ENCODE measurements at places on chromosomes 4 and X.

GRCh38 chr4:139872274-139872673 lies 206.7 kb downstream of the MGST2 start:
- DNase-seq = no peak

DNA sequence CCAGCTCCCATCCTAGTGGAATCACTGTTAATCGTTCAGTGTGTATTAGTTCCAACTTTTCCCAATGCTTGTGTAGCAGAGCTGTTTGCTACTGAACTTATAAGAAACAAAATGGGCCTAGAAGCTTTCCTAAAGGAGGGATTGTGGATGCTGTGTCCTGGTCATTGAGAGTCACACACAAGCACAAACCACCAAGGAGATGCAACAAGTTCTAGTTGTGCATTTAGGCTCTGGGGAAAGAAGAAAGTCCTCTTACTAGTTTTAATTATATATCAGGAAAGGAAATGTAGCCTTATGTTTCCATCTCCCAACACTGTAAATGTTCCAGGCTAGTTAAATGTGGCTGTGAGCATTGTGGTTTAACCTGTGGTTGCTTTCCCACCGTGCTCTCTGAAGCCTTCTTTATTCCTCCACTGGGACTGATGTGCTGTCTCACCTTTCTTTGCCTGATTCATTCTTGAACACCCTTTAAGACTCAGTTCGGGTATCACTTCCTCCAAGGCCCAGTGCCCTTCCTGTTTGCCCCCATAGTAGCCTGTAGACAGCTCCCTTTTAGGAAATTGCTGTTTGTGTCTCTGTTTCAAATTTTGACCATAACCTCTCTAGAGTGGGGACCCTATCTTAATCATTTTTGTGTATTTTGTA lies 34.3 kb downstream of the ATP10D start:
- DNase-seq = no peak

DNA sequence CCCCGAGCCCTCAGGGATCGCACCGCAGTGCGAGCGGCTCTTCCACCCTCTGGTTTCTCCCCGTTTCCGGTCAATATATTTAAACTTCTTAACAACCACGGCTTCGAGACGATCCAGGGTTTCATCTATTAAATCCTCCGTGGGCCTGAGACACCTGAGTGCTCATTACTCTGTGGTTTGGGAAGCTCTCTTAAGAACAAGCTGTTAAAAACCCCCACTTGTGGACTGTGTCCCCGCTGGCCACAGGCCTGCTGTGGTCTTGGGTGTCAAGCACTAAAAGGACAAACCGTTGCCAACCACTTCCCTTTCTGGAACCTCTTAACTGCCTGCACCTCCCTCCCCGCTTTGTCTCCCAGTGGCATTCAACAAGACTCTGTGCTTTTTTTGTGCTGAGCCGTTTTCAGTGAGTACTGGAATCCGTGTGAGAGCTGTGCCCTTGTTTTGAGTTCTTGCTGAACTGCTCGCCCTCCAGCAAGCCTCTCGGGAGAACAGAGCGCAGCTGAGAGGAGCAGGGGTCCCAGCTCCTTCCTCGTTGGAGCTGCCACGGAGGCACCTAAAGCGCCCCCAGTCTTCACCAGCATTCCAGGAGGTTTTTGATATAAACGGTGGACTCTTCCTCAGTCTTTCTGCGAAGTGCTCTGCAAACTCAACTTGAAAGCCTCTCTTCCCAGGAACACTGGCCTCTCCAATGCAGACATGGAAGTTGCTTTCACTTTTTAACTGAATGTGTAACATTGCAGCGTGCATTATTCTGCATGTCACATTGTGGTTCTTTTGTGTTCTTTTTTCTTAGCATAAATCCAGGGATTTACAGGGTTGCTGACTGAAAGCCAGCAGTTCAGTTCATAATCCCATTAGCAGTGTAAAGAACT lies 691 bp upstream of the IGFBP7 start:
- DNase-seq = no peak

GRCh38 chr4:56372774-56373173 lies 14.5 kb downstream of the AASDH start:
- DNase-seq = no peak

- DNase-seq = no peak
Measured at GRCh38 chr4:97531351-97531750, 611.9 kb downstream of the STPG2 start.

- DNase-seq = peak; percentile 37
Measured at GRCh38 chr4:15805583-15806517, 27.7 kb downstream of the CD38 start.

GRCh38 chr4:110787109-110787508 lies 164.2 kb upstream of the PITX2 start:
- no peak for DNase-seq

DNA sequence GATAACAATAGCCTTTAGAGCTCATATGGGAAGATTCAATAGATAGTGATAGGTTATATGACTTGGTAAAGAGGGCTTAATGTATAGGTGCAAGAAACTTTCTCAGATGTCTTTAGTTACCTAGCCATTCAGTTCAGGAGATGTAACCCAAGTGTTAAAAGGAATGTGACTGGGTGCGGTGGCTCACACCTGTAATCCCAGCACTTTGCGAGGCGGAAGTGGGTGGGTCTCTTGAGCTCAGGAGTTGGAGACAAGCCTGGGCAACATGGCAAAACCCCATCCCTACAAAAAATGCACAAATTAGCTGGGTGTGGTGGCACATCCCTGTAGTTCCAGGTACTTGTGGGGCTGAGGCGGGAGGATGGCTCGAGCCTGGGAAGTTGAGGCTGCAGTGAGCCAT lies 7.9 kb downstream of the TET2 start:
- DNase-seq = no peak

DNA sequence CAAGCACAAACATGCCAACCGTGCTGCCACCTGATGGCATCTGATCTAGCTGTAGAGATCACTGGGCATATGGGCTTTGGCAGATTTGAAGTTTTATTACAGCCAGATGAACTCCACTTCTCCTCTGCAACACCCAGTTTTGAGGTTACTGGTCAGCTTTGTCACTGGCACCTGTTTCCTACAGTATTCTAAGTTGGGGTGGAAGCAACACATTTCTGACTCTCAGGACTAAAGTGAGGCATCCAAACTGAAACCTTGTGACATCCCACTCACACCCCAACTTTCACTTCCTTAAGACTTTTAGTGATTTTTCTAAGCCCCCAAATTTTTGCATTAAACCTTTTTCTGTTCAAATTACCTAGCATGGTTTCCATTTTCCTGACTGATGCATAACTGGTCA lies 115.1 kb upstream of the PCDH18 start:
- DNase-seq = no peak

DNA sequence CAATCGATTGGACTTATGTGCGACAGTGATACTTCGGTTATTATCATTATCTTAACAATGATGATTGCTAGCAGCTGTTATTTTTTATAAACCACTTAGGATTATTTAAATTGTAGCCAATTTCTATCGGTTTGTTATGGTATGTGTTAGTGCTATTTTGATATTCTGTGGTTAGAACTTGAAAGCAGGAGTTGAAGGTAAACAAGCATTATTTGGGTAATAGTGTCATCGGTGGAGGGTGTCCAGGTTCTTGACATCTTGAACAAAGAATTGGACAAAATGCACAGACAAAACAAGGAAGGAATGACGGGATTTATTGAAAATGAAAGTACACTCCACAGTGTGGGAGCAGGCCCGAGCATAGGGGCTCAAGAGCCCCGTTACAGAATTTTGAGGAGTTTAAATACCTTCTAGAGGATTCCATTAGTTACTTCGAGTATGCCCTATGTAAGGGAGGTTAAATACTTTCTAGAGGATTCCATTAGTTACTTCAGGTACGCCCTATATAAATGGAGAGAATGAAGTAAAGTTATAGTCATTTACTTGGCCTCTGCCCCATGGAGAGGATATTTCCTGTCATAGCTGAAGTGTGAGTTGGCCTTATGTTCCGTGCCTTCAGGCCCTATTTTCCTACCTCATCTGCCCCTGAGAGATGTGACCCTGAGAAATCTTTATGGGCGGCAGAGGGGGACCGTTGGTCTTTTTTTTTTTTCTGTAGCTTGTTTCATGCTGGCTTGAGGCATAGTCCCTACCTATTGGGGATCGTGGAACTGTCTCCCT lies 13.1 kb downstream of the MOB1B start:
- no peak for DNase-seq

DNA sequence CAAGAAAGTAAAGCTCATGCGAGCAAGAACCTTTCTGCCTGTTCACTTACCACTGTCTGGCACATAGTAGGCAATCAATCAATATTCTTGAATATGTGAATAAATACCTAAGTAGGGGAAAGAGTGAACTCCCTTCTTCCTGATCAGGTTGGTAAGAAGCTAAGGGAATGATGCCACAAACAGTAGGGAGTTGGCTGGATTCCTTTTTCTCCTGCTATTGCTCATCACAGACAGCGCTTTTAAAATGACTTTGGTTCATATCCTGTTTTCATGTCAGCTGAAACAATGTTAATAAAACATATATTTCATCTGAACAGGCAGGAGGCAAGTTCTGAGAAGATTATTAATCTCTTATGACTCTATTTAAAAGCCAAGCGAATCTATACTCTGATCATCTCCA lies 99.2 kb downstream of the NSUN7 start:
- no peak for DNase-seq

- no peak for DNase-seq
Measured at GRCh38 chrX:9845578-9845952, 59.3 kb downstream of the SHROOM2 start.

DNA sequence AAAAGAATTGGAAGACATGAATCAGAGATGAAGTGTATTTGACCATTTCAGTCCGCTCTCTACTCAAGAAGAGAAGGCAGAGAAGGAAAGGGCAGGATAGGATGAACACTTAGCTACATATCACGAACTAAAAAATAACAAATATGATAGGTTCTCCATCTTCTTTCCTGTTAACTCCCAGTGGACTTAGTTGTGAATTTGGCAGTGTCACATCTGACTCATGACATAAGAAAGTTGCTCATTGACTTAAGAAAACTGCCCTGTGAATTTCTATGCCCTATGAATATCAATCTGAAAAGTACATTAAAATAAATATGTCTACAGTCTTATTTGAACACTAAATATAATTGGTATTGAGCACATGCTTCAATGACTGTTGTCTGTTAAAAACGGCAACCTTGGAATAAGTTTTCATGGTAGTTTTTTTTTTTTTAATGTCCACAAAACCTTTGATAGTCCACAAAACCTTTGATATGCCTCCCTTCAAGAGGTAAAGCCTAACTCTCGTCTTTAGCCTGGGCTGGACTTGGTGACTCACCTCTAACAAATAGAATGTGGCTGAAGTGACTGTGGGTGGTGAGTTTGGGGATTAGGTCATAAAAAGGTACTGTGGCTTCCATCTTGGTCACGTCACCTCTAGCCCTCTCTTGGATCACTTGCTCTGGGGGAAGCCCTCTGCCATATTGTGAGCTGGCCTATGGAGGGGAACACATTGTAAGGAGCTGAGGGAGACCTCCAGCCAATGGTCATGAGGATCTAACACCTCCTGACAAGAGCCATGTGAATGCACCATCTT lies 184.7 kb upstream of the S100G start:
- no peak for DNase-seq

DNA sequence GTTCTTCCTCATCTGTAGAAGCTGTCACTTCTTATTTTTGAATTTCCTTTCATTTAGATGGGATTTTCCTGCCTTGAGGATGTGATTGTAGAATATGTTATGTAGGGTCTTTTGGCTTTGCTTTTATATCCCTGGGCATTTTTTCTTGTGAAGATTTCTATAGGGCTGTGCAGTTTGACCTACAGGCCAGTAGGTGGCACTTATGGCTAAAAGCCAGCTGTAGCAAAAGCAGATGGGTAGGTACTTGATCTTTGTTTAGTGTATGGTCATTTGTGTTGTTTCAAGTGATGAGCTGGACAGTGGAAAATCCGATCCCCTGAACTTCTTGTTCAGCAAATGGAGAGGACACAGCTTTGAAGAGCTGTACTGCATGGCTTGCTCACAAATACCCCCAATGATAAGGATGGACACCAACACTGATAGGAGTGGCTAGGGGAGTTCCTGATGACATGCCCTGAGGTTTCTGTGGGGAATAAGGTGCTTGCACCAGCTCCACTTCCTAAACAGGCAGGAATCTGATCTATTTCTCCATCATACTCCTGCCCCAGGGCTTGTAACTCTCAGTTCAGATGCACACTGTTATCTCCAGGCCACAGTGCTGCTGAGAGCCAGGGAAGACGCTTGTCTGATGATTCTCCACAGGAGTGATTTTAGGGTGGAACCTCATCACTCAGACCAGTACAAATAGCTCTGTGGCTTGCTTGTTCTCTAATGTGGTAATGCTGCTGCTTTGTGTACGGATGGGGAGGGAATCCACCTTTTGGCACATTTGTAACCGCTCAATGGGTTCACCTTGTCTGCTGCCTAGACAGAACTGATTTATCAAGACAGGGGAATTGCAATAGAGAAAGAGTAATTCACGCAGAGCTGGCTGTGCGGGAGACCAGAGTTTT lies 417.1 kb upstream of the MAGEB16 start:
- no peak for DNase-seq

DNA sequence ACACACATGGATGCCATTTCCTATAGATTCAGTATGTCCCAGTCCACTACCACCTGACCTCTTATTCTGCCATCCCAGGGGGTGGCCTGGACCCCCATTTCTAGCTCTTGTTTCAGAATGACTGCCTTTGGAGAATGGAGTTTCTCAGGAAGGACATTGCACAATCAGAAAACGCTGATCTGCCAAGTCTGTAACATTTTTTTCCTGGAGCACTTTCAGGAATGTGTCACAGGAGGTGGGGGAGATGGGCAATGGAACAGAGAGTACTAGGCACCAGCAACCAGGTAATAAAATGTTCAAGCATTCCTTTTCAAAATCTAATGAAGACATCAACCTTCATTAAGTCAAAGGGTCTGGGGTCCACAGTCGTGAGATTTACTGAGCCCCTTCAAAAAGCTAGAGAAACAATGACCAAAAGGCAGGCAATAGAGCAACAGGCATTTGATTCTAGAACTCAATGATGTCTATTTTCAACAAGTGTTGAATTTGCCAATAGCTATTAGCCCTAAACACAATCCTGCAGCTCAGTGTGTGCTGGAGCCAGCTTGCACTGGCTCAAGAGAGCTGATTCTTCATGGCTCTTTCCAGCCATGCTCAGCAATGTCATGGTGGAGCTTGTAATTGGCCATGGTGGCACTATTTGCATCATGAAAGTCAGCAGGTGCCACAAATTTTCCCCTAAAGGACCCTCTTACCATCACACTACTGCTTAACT lies 87.1 kb downstream of the KDR start:
- no peak for DNase-seq

GRCh38 chr4:138053641-138054301 lies 188.4 kb downstream of the SLC7A11 start:
- DNase-seq = no peak

- DNase-seq = no peak
Measured at GRCh38 chr4:667545-667925, 6.5 kb downstream of the ATP5ME start.

DNA sequence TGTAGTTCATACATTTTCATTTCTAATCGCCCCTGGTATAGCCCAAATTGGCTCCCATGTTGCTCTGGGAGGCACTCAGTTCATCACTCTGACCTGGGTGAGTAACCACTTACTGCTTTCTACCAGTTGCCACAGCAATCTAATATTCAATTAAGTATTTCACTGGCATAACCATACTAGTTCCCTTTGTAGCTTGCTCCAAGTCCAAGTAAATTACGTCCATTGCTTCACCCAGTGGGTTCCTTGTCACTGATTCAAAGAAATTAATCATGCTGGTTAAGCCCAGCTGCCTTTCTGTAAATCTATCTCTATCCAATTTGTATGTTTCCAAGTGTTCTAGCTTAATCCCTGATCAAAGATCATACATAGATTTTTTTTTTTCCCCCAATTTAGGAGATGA lies 92.0 kb upstream of the CBR4 start:
- no peak for DNase-seq
